Left ventricle myocardium inferior (tissue), 1 donor: ENCODE measurements at places on chromosomes 6 and 20. TPM values are rescaled to one million over a fixed set of nuclear protein-coding genes. Genes with fewer than 3 reads are reported as not detected.

FAM184A gene
- total RNA-seq = 0.93 TPM

DNA sequence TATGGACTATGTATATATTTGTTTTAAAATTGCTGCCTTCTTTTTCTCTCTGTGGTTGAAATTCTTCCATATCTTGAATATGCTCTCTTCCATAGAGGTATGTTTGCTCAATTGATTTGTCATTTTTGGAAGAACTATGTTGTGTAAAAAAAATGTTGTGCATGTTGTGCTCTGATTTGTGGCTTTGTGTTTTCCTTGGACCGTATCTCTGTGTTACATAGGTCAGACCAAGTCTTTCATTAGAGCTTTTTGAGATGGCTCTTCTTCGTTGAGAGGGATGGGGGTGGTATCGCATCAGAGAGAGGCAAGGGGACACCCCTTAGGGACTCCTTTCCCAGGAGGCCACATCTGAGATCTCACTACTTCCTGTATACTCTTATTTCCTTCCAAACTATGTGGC lies 43.8 kb downstream of the TMEM244 start:
- no peak for DNase-seq

DNA sequence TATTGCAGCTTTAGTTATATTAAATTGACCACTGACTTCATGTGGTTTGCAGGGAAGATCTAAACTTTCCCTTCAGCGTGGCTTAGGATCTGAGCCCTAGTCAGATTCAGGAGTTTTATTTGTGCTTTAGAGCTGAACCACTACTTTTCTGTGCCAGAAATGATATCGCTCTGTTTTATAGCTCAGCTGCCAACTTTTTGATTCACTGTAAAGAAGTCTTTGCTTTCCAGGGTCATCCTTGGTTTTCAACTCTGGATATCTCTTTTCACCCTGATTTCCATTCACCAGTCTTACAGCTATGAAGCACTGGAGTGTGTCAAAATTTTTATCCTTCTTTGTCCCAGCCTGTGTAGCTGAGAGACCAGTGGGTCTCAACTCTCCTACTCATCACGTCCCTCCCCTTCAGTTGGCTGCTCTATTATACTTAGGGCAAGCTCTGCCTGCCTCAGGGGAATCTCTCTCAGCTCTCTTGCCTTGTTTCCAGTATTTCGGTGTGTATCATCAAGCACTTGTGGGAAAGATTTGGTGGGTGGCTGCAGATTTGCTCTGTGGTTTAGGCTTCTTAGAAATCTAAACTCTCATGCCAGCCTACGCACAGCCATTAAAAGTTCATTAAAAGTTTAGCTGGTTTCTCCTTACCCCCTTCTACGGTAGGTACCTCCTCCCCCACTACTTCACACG lies 425.5 kb downstream of the TENT5A start:
- DNase-seq = no peak

DNA sequence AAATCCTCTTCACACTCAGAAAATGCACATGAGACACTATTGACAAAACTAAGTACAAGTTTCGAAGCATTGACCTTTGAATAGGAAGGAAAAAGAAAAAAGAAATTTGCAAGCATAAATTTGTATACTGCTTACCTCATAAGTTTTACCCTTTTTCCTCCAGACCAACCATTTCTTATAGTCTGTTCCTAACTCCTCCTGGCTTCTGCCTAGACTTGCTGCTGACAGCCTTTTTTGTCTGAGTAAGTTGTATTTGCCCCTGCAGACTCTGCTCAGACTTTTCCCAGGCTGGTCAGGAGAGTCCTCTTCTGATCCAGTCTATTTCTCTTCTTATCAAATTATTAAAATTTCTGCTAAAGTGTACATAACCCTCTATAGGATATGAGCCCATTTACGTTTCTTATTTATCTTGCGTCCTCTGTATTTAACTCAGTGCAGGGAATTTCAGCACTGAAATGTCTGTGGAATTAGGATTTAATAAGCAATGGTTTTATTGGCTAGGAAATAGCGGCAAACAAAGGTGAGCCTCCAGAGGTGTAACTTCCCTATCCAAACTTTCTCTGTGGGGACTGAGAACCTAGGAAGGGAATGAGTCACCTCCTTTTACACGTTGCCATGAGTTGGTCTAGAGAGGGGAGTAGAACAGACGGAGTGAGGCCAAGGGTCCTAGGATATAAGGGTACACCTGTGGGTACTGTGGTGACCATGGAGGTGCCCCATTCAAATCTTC lies 207.1 kb upstream of the MARCKS start:
- DNase-seq = no peak

DNA sequence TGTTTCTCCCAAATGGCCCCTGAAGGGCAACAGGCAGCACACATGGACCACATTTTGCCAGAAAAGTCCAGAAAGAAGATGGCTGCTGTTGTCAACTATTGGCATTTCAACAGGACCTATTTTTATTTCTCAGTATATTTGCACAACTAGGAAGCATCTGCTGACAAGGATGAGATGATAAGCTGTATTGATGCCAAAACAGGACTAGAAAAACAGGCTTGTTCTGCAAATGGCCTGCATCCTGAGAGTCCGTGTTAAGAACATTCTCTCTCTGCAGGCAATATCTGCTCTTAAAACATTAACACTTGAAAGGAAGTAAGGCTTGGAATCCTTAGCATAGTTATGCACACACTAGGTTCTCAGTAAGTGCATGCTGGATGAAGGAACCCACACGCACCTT lies 283.7 kb downstream of the ESR1 start:
- DNase-seq = no peak

- DNase-seq = no peak
Measured at GRCh38 chr20:25220021-25220730, 24.7 kb downstream of the ENTPD6 start.
